T-cell (primary cell): ENCODE measurements at places on chromosomes 11 and 22.

GRCh38 chr11:74592063-74592440 is 330 bp upstream of the POLD3 start:
- peak overlapping the region; percentile 100 for H3K4me3 ChIP-seq
- DNase-seq: no peak
- peaks cover 8% of the 10 kb centered on the region for H3K4me1 ChIP-seq

DNA sequence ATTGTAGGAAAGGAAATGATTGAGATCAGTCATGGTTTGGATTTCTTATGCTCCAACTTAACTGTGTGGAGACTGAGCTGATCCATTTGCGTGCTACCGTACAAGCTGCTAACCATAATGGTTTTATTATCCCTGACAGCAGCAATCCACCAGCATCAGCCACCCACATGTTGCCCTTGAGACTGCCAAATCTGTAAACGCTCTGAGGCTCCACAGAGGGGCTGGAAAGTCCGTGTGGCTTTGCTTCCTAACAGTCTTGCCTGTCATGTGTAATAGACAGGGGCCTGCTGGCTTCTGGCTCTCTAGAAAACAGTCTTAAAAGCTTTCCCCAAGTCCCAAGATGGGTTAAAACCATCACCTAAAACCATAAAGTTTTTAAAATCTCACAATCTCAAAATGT is 30.1 kb downstream of the ATG16L2 start:
- H3K27me3 ChIP-seq: no peaks in the 10 kb centered on the region
- H3K36me3 ChIP-seq: peaks cover 3% of the 10 kb centered on the region
- no peaks in the 10 kb centered on the region for H3K4me1 ChIP-seq
- no peak overlapping the region for H3K27ac ChIP-seq

DNA sequence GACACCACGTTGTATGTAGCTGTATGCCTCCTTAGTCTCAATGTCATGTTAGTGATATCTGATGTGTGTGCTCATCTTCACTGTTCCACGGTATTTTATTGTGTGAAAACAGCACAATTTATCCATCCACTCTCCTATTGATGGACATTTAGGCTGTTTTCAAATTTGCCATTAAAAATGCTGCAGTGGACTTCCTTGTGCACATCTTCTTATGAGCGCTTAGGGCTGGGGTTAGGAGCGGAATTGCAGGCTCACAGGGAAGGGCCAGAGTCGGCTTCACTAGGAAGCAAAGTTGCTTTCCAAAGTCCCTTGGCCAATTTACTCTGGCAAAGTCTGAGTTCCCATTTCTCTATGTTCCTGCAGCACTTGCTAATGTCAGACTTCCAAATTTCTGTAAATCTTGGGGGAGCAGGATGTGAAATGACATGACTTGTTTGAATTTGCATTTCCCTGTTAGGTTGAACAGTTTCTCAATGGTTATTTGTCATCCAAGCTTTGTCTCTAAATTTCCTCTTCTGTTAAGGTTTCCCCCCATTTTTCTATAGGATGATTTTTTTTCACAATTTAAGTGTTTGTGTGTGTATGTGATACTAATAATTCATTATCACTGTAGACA is 75.4 kb downstream of the MYEOV start:
- H3K4me3 ChIP-seq: no peak overlapping the region
- DNase-seq: no peak
- H3K36me3 ChIP-seq: no peaks in the 10 kb centered on the region
- no peak overlapping the region for H3K27ac ChIP-seq
- H3K4me1 ChIP-seq: no peaks in the 10 kb centered on the region

DNA sequence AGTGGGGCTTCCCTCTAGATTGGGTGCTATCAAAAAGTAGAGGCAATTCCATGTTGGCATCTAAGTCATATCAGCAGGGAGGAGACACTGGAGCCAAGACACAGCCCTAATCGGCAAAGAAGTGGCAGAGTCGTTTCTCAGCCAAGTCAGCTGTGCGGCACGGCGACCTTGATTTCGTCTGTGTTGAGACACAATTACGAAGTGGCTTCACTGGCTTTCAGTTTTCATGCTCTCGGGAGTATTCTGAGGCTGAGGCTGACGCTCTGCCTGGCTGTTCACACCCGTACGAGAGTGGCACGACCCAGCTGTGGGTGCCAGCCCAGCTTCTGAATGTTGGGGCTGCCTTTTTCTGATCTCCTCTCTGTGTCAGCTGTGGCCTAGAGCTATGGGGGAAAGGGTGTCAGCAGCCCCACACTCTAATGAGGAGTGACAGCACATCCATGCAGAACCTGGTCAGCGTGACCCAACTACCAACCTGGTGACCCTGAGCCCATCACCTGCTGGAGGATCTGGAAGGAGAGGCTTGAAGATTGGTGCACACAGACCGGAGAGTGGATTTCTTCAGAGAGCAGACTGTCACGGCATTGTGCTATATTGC is 105.7 kb upstream of the TMEM45B start:
- no peaks in the 10 kb centered on the region for H3K36me3 ChIP-seq
- no peak overlapping the region for H3K4me3 ChIP-seq
- peaks cover 10% of the 10 kb centered on the region for H3K27me3 ChIP-seq
- H3K4me1 ChIP-seq: no peaks in the 10 kb centered on the region
- H3K27ac ChIP-seq: no peak overlapping the region

- no peaks in the 10 kb centered on the region for H3K27me3 ChIP-seq
- H3K27ac ChIP-seq: no peak overlapping the region
- peaks cover 7% of the 10 kb centered on the region for H3K4me1 ChIP-seq
- no peaks in the 10 kb centered on the region for H3K36me3 ChIP-seq
- H3K4me3 ChIP-seq: no peak overlapping the region
These were observed 161.4 kb downstream of the BRD1 start for GRCh38 chr22:49666146-49666809.
